Brain microvascular endothelial cell (primary cell): ENCODE measurements at places on chromosomes 11 and 22.

GRCh38 chr11:10414181-10414580, 40.9 kb upstream of the AMPD3 start:
- DNase-seq = no peak

DNA sequence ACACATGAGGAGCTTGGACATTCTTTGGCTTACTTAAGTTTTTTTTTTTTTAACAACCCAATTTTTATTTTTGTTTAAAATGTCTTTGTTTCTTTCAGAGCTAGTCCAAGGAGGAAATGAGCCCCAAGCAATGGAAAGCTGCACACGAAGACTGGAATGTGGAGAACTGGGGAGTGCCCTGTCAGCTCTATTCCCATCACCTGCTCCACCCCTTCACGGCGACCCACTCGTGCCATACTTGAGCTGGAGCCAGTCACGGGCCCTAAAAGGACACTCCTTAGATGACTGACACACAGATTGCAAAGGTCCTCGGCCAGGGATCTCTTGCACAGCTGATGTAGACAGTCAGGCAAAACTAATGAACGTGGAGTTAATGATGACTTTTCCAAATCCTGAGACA, 10.6 kb upstream of the SLC25A18 start:
- DNase-seq = no peak

- no peak for DNase-seq
Observed at GRCh38 chr11:9091044-9091922, at the start of gene SCUBE2. Gene SCUBE2, minus strand, starts transcription at chr11:9091599. Its CDS starts 71 bp downstream, at chr11:9091528.

GRCh38 chr22:49765951-49766350, 61.7 kb downstream of the BRD1 start:
- no peak for DNase-seq
